ENCODE measurements at places on chromosomes 11 and 22.

- DNase-seq = no peak
These were observed 21.0 kb downstream of the P2RY2 start for GRCh38 chr11:73239111-73239521.

DNA sequence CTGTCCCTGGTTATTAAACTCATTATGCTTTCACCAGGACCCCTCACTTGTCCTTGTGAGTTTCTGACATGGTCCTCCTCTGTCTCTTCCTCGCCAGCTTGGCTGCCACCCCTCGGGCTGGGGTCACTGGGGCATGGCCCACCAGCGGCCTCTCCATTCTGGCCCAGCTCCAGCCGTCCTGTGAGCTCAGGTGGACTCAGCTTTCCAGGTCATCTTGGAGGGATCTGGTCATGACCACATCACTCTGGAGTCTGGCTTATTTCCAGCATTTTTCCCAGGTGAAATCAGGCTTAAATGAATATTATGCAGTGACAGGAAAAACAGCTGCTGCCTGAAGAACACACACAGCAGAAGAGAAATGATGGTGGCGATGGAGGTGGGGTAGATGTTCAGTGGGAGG is 224.5 kb downstream of the ADAMTS15 start:
- no peak for DNase-seq

GRCh38 chr11:62787005-62787759 is at the start of gene TMEM179B:
TMEM179B (plus strand) TSS chr11:62787402; CDS start chr11:62787432, 30 bp downstream.
- DNase-seq = peak; percentile 99

GRCh38 chr22:44400763-44401060 is 88.0 kb upstream of the SHISAL1 start:
- DNase-seq = no peak

DNA sequence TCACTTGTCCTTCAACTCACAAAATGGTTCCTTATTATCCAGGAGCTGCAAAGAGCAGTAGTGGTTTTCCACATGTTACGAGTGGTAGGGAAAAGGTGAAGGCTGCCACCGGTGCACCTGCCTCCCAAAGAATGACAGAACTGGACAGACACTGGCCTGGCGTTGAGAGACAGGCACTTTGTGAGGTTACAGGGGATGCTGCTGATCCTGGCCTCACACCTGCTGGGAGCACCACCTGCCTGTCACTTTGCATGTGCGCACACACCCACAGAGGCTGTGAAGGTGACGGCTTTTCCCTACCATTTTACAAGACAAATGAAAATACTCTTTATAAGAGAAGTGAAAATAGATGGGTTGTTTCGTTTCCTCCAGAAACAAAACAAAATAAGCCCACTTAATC is 175.3 kb upstream of the B3GAT1 start:
- no peak for DNase-seq

GRCh38 chr22:19892257-19892879 is 37.7 kb upstream of the GNB1L start:
- no peak for DNase-seq

DNA sequence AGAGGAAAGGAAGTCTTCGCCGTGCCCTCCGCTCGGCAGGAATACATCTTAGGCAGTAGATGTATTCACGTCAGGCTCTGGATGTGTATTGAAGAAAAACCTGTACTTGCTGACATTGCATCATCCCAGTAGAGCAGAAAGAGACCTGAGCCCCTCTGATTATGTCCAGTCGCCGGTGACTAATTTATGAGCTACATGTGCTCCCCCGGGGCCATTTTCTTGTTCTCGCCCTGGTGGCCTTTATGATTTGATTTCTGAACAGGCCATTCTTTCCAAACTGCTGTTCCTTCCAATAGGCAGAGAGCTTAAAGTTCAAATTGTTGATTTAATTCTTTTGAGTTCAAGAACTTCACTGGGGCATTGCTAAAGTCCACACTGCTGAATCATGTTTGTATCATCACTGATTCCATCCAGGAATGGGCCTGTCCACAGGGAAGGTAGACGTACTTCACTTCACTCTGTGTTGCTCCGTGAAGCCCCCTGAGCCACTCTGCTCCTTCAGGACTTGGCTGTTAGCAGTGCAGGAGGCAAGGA is 137.3 kb upstream of the RASSF10 start:
- no peak for DNase-seq

DNA sequence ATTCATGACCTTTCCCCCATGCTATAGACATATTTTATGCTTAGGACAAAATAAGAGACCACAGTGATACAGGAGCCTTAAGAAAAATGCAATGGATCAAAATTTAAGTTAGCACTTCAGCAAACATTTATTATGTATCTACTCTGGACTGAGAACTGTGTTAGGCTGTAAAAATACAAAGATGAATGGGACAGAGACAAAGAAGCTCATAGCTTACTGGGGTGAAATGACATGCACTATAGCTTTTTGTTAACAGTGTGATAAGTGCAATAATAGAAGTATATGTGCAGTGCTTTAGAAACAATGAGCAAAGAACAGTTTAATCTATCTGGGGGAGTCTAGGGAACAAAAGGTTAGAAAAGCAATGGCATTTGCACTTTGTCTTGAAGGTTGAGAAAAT is 1543.1 kb downstream of the FAM181B start:
- no peak for DNase-seq

DNA sequence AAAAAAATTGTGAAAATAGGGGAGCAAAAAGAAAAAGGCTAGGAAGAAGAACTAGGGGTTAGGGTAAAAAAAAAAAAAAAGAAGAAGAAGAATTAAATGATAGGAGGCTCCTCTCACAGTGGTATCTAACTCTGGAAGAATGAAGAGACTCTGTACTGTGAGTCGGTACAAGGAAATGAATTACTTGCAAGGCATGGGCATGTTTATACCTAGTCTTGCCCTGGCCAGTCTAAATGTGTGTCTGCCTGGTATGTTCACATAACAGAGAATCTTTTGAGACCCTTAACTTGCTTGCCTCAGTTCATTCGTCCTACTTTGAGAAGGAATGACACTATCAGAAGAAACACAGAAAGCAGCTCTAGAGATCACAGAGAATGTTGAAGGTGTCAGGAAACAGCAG is 159.6 kb downstream of the SWAP70 start:
- DNase-seq = no peak

GRCh38 chr11:95706974-95707387 is 82.6 kb downstream of the FAM76B start:
- DNase-seq = no peak

DNA sequence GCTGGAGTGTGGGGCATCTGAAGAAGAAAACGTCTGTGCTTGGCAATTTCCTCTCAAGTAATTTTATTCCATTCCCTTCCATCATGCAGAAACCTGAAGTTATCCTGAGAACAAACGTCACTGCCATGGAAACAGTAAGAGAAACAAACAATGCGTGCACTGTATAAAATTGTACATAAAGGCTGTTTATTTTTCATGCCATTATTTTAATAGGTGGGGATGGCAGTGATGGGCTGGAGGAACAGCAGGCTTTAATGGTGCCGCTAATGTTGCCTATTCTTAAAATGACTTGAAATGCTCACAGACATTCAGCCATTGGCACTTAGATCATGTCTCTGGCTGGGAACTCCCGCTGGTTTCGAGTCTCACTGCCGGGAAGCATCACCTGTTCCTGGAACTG is 7.5 kb upstream of the SEZ6L start:
- no peak for DNase-seq

GRCh38 chr11:64844330-64845128 is at the start of gene CDC42BPG:
CDC42BPG (minus strand) TSS chr11:64844653; CDS start chr11:64844569, 84 bp downstream.
- peak; percentile 97 for DNase-seq

DNA sequence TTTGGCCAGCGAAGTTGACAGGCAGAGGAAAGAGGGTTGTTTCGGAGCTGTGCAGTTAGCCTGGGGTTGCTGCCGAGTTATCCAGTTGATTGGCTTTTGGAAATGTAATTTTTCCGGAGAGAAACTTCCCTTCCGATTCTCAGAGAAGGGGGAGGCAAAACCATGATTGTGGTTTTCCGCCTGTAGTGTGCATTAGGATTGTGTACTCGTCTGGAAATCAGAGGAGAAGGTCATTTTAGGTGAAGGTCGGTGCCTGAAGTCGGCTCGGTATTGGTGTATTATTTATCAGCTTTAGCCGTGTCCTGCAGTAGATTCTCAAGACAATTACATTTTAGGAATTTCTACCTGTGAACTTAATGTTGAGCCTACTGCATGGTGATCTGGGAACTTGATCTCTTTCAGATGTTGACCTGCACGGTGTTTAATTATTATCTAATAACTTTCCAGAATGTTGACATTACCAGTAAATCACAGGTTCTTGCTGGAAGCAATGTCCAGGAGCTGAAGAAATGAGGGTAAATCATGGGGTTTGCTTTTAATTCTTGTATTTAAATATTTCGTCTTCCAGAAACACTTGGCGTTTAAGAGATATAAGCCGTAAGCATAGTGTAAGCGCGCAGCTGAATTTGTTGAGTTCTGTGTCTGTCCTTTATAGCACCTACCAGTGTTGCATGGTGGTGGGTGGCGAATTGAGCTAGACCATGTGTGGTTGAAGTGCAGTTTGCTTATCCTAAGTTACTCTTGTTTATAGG is 1.3 kb downstream of the ARHGEF12 start:
- peak; percentile 48 for DNase-seq

DNA sequence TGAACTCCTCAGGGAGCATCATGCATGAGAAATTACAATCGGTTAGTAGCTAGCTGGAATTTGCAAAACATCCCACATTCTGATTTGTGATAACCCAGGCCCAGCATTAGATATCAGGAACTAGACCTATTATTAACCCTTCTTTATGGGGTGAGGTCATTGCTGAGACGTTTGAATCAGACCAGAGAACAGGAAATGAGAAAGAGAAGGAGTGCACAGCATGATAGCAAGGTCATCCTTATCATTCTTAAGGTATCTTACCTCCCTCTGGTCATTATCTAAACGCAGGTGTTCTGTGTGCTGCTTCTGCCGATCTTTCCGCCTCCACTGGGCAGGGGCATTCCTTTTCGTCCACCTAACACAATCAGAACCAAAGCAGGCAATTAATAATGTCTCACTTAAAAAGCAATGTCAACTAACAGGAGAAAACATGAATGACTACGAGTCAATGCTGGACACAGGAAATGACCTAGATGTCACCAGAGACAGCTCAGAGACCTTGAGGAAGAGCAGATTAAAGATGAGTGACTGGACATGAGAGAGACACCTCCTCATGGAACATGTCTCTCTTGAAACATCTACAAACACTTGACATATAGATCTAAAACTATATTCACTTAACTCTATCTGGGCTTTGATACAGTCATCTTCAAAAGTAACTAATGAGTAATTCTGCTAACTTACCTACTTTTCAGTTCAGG is 78.3 kb upstream of the SCUBE2 start:
- DNase-seq = no peak
